ENCODE measurements at places on chromosomes 4 and X. TPM values are rescaled to one million over a fixed set of nuclear protein-coding genes. Genes with fewer than 3 reads are reported as not detected.

NR3C2 gene
- total RNA-seq: 1.4 TPM

ETDB gene
- total RNA-seq: not detected

MAGEB17 gene
- not detected for total RNA-seq

AKAP17A gene
- 22.8 TPM for total RNA-seq

SH3RF1 gene
- 34.4 TPM for total RNA-seq

ARHGAP6 gene
- 3.8 TPM for total RNA-seq

WDR17 gene
- total RNA-seq: 0.76 TPM

GDPD2 gene
- not detected for total RNA-seq

NPY2R gene
- total RNA-seq: 27.4 TPM

HMX1 gene
- total RNA-seq: not detected

PDGFC gene
- 76.7 TPM for total RNA-seq

SOD3 gene
- total RNA-seq: 143 TPM

DMP1 gene
- not detected for total RNA-seq

ZMAT1 gene
- total RNA-seq: 1.1 TPM

BBS7 gene
- 19.0 TPM for total RNA-seq

MAOB gene
- 4.2 TPM for total RNA-seq

CLNK gene
- total RNA-seq: not detected

UGT2A1 gene
- total RNA-seq: not detected

RAP2C gene
- 18.3 TPM for total RNA-seq

RASGEF1B gene
- 1.1 TPM for total RNA-seq

NLGN3 gene
- total RNA-seq: 0.26 TPM

ANK2 gene
- total RNA-seq: 132 TPM

TMEM31 gene
- not detected for total RNA-seq

IGFBP7 gene
- 2,245 TPM for total RNA-seq

KIAA1210 gene
- total RNA-seq: not detected

KLB gene
- total RNA-seq: 0.07 TPM

SPARCL1 gene
- 0.17 TPM for total RNA-seq

CT45A5 gene
- total RNA-seq: not detected

ZDHHC9 gene
- total RNA-seq: 41.4 TPM

AMTN gene
- total RNA-seq: 0.13 TPM
